NK-92 treated with Interleukin-12 subunit alpha and Interleukin-12 subunit beta, amount 100 ng/mL, for 24 hours (cell line): ENCODE measurements at places on chromosomes 3 and 15.

DNA sequence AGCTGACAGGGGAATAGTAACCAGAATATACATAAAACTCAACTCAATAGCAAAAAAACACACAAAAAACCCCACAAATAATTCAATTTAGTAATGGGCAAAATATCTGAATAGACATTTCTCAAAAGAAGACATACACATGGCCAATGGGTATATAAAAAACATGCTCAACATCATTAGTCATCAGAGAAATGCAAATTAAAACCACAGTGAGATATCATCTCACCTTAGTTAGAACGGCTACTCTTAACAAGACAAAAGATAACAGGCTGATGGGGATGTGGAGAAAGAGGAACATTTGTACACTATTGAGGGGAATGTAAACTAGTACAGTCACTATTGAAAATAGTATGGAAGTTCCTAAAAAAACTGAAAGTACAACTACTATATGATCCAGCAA lies 678.6 kb downstream of the MECOM start:
- no peak for DNase-seq

DNA sequence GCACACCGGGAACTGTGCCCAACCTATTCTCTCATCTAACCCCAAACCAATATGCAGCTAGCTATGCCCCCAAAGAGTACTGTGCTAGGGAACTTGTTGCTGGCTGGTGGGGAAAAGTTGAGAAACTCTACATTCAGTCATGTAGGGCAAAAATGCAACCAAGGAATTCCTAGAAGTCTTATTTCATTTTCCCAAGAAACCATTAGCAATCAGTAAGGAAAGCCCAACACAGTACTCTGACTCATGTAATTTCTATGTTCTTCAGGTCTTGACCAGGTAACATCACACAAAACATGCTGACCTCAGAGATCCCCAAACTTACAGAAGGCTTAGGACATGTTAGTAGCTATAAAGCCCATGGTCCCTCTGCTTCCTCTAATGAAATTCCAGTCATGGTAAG lies 52.1 kb downstream of the TASOR start:
- no peak for DNase-seq

- DNase-seq: no peak
Observed at GRCh38 chr3:186109897-186110803, 1.3 kb upstream of the ETV5 start.

- no peak for DNase-seq
Observed at GRCh38 chr15:63056829-63057228, 14.3 kb downstream of the TPM1 start.

DNA sequence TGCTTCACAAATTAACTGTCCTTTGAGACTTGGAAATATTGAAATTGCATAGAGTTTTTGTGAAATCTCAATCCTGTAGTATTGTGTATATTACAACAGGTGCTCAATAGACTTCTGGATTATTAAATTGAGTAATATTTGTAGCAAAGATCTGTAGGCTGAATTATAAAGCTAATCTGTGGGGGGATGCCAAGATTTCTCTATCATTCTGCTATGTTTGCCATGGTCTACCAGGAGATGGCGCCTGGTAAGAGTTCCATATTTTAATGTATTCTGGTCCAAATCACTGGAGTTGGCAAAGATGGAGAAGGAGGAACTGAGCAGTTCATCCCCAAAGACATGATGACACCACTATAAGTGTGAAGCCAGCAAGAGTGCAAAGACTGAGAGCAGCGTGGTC lies 340.9 kb upstream of the TPRG1 start:
- DNase-seq: no peak

DNA sequence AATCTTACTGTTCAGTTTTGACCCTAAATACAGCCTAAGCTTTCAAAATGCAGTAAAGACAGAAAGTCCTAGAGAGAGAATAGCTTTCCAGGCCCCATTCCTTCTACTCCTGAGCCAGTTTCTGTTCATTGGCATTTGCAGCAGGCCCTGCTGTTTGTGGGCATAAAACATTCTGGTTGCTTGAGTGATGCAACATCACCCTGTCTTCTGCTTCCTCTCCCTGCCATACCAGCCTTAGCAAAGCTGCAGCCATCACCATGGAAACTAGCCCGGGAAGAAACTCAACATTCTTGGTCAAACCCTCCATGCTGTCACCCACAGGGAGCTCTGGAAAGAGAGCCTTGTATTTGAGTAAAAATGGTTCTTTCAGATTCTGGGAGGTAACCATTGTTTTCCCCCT lies 325.7 kb downstream of the MAGI1 start:
- no peak for DNase-seq

GRCh38 chr3:138835397-138835757 lies 649 bp upstream of the PIK3CB start:
- DNase-seq: no peak

DNA sequence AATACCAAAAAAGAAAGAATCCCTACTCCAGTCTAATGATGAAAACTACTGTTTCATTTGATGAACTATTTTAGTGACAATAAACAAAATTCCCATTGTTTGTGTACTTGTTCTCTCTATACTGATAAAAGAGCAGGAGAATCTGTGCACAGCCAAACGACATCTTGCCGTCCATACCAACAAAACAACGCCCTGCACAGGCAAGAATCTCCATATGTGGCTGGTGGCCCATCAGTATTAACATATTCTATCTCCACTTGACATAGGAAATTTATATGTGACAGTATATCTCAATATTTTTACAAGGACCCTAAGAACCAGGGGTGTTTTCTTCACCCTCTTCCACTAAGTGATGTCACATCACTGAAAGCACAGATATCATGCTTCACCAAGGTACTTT lies 279.5 kb downstream of the ULK4 start:
- no peak for DNase-seq

DNA sequence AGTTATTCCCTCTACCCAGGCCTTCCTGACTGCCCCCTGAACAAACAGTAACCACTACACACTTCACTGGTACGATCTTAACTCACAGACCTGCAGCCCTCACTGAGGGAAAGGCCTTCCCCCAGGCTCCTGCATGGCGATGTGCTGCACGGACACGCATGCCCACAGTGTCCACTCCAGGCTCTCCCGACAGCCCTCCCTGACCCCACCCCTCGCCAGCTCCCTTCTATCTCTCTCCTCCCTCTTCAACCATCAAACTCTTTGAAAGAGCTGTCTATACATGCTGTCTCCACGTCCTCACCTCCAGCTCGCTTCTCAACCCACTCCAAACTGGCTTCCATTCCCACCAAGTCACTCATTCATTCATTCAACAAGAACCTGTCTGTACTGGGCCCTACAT lies 3.9 kb downstream of the SCN5A start:
- no peak for DNase-seq

GRCh38 chr3:181613191-181613590 lies 98.5 kb upstream of the SOX2 start:
- DNase-seq: no peak

DNA sequence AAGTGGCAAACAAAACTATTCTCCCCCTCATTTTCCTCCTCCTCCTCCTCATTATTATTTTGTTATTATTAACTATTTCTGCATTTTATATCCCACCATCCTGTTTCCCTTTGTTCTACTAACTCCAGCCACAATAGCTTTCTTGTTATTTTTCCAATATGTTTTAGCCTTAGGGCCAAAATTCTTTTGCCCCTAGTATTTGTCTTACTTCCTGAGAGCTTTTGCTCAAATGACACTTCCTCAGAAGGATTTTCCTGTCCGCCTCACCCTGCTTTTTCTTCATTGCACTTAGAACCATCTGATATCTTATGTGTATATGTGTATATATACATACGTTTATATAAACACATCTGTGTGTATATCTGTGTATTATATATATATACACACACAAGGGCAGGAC lies 32.7 kb upstream of the NUDT16 start:
- no peak for DNase-seq

- DNase-seq: no peak
Observed at GRCh38 chr15:91116113-91117067, 16.3 kb downstream of the SV2B start.

GRCh38 chr15:31478702-31479221 lies 152.1 kb downstream of the KLF13 start:
- no peak for DNase-seq

- no peak for DNase-seq
Observed at GRCh38 chr15:38263251-38263650, 10.6 kb downstream of the SPRED1 start.

DNA sequence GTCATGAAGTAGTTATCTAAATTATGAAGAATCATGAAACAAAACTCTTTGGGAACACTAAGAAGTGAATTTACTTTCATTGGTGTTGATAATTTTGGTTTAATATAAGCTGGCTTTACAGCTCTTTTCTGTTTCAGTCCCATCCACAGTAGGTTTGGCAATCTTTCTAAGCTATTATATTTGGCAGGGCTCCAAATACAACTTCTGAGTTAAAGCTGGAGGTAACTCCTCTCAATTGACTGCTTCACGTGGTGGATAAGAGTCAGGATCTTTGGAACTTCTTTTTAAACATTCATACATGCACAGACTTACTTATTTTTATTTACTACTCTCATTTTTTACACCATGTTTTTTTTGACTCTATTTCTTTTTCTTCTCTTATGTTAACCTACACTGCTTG lies 106.5 kb upstream of the EPHA3 start:
- no peak for DNase-seq

- DNase-seq: no peak
Observed at GRCh38 chr15:31106495-31107300, 5.2 kb upstream of the TRPM1 start.

- no peak for DNase-seq
Observed at GRCh38 chr3:38646630-38647029, 2.9 kb downstream of the SCN5A start.

DNA sequence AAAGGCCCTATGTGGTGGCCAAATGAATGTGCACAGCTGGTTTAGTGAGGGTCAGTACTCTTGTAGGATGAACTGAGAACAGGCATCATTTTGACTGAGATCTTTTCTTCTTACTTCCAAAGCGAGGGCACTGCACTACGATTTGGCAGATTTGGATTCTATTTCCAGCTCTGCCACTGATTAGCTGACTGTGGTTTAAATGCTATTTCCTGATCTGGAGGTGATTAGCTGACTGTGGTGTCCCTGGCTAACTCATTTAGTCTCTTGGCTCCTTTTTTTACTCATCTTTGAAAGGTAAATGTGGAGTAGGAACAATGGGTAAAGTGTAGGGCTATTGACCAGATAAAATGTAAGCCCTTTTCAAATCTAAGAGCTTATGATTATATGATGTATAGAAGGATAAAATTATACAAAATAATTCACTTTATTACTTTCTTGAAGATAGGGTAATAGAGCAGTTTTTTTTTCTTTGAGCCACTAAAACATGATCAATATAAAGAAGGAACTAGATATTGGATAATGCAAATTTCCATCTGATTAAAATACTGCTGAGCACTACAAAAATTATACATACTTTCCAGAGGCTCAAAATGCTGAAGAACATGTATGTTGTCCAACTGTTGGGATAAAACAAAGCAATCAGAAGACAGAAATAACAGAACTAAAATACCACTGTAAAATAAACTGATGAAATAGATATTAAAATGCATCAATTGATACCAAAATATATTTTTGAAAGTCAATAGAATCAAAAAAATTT lies 39.7 kb upstream of the PLOD2 start:
- DNase-seq: no peak

DNA sequence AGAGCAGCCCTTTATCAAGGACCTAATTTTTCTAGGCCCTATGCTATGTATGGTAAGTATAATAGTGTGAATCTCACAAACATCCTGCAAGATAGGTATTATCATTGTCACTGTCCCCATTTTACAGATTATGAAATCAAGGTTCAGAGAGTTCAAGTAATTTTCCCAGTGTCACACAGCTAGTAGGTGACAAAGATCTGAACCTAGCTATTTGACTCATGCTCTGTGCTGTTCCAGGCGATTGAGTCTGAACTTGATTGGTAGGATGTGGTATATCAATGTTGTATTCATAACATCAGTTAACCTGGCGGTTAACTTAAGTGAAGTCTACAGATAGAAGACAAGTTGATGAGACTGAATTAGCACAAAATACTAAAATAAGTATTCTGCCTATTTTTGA lies 229.9 kb downstream of the CHST2 start:
- DNase-seq: no peak

GRCh38 chr3:72756900-72757299 lies 91.3 kb downstream of the SHQ1 start:
- no peak for DNase-seq

- no peak for DNase-seq
Observed at GRCh38 chr3:69791919-69792399, 52.7 kb downstream of the MITF start.

- DNase-seq: no peak
Observed at GRCh38 chr15:46088486-46089445, 453.9 kb downstream of the SQOR start.

GRCh38 chr3:39220407-39221140 lies 28.2 kb upstream of the XIRP1 start:
- DNase-seq: no peak

- no peak for DNase-seq
Observed at GRCh38 chr15:56468401-56468800, 3.5 kb upstream of the MNS1 start.

DNA sequence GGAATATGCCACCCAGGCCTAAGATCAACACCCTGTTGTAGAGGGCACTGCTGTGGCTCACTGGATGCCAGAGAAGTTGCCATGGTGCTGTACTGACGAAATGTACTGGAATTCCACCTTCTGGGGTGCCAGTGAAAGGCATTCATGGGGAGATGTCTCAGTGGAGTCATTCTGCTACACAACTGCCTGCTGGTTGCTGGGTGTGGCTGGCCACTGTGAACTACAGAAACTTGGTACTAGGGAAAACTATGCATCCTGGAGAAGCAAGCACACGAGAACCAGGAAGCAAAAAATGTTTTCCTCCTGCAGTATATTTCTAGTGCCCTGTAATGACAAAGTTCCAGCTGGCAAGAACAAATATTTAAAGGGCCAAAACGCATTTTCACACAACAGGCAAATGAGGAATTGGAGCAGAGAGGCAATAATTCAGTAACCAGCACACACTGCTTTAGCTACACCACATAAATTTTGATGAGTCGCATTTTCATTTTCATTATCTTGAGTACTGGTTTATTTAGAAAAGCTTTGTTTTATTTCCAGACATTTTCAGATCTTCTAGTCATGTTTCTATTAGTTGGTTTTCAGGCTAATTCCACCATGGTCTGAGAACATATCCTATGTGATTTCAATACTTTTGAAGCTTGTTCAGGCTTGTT lies 18.3 kb upstream of the RFX7 start:
- no peak for DNase-seq
